Stimulated activated naive B cell treated with anti-CD40 and anti-IgM and Interleukin-4, amounts not matched to agents 10 μg/mL and 1 μg/mL and 100 μg/mL, for 72 hours (primary cell): ENCODE measurements at places on chromosomes 3 and 15.

DNA sequence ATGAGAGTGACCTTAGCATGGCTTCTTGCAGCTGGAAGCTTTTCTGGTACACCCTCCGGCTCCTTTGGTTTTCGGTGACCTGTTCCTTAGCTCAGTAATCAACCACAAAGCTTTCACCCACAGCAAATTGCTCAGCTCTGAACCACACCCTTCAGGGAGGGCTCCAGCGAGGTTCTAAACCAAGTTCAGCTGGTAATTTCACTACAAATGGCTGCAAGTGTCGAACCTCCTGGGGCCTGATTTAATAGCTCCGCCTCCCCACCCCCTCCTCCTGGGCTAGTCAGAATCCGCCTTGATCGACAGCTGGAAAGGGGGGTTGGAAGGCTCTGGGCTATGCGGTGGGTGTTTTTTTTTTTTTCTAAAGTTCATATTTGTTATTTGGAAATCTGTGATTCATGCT, 150.9 kb upstream of the MCTP2 start:
- H3K27ac ChIP-seq, result no peak overlapping the region
- no peaks in the 10 kb centered on the region for H3K27me3 ChIP-seq
- no peak for DNase-seq
- no peak overlapping the region for H3K4me3 ChIP-seq
- H3K4me1 ChIP-seq, result no peaks in the 10 kb centered on the region

DNA sequence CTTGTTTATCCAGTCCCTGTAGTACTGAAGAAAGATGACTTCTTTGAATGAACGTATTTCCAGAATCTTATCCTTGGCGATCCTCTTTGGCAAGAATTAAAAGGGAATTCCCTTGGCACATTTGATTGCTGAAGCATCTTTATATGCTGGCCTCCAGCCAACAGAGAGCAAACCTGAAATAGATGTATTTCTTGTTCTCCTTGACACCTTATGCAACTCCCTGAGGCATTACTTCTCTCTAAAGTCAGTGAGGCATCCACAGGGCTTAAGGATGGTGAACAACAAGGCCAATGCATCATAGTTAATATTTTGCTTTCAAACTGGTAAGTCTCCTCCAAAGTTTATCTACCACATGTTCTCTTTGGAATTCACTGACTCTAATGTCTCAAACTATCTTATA, 450.9 kb upstream of the THRB start:
- no peaks in the 10 kb centered on the region for H3K27me3 ChIP-seq
- no peak overlapping the region for H3K27ac ChIP-seq
- H3K4me3 ChIP-seq, result no peak overlapping the region
- no peak for DNase-seq

GRCh38 chr15:65981837-65982626, 112.7 kb downstream of the RAB11A start:
- peak; percentile 42 for DNase-seq
- no peaks in the 10 kb centered on the region for H3K36me3 ChIP-seq
- H3K27me3 ChIP-seq, result peaks cover 24% of the 10 kb centered on the region
- H3K27ac ChIP-seq, result peak overlapping the region; percentile 51
- H3K4me3 ChIP-seq, result peak overlapping the region; percentile 82
- peaks cover 15% of the 10 kb centered on the region for H3K4me1 ChIP-seq

DNA sequence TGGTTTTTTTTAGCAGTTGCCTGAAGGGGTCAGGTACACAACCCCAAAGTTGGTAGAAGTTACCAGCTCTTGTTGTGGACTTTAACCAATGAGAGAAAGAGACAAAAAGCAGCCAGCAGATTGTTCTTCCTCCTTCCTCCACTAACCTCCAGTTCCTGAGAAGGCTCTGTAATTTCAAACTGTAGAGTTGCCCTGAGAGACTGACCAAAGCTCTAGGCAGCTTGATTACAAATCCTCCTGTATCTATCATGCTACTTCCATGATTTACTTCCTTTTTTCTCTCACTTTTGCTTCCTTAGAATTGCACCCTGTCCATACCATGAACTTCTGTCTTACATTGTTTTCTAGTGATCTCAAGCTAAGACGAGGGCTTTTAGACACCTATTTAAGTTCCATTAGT, 29.2 kb downstream of the NSUN3 start:
- no peak overlapping the region for H3K4me3 ChIP-seq
- H3K27ac ChIP-seq, result no peak overlapping the region
- H3K4me1 ChIP-seq, result peaks cover 1% of the 10 kb centered on the region
- peaks cover 43% of the 10 kb centered on the region for H3K36me3 ChIP-seq
- DNase-seq, result no peak

GRCh38 chr15:66323312-66323928, 30.1 kb downstream of the DIS3L start:
- H3K4me3 ChIP-seq, result no peak overlapping the region
- H3K27me3 ChIP-seq, result no peaks in the 10 kb centered on the region
- DNase-seq, result no peak
- no peaks in the 10 kb centered on the region for H3K4me1 ChIP-seq
- H3K36me3 ChIP-seq, result peaks cover 31% of the 10 kb centered on the region

DNA sequence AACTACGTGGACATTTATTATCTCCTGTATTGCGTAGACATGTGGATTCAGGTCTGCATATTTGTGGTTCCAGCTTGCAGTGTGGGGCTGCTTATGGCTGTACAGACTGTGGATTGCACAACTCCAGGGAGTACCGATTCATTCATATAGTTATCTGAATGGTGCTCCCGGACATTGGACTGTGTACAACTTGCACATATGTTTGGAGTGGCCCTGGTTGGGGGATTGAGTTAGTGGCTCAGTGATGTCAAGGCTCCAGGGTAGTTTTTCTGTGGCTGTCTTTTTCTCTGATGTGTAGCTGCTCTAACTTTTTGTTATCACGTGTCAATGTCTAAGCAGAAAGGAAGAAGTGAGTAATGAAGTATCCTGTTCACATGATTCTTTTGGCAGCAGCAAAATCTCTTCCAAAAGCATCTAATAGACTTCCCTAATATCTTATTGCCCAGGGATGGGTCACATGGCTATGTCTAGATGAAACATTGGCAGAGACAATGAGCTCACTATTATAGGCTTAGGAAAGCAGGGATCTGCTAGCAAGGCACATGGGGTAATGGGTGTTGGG, 15.8 kb downstream of the ST3GAL6 start:
- no peaks in the 10 kb centered on the region for H3K27me3 ChIP-seq
- H3K4me3 ChIP-seq, result no peak overlapping the region
- H3K27ac ChIP-seq, result no peak overlapping the region
- no peak for DNase-seq
- no peaks in the 10 kb centered on the region for H3K4me1 ChIP-seq
- H3K36me3 ChIP-seq, result no peaks in the 10 kb centered on the region

DNA sequence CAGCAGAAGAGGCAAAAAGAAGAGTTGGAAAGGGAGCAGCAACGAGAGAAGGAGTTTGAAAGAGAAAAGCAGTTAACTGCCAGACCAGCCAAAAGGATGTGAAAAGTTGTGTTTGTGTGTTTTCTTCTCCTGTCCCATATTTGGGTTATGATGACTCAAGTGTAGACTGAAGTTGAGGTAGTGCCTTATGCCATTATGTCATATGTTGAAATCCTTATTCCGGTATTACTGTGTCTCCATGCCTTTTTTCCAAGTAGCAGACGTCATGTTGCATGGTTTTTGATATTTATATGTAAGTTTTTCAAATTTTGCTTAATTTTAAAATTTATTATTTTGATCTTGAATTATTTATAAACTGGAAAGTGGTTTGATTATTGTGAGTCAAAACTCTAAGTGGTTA, 19.2 kb downstream of the BLOC1S6 start:
- H3K27me3 ChIP-seq, result no peaks in the 10 kb centered on the region
- peaks cover 58% of the 10 kb centered on the region for H3K4me1 ChIP-seq
- DNase-seq, result no peak
- peak overlapping the region; percentile 69 for H3K27ac ChIP-seq
- peaks cover 50% of the 10 kb centered on the region for H3K36me3 ChIP-seq

DNA sequence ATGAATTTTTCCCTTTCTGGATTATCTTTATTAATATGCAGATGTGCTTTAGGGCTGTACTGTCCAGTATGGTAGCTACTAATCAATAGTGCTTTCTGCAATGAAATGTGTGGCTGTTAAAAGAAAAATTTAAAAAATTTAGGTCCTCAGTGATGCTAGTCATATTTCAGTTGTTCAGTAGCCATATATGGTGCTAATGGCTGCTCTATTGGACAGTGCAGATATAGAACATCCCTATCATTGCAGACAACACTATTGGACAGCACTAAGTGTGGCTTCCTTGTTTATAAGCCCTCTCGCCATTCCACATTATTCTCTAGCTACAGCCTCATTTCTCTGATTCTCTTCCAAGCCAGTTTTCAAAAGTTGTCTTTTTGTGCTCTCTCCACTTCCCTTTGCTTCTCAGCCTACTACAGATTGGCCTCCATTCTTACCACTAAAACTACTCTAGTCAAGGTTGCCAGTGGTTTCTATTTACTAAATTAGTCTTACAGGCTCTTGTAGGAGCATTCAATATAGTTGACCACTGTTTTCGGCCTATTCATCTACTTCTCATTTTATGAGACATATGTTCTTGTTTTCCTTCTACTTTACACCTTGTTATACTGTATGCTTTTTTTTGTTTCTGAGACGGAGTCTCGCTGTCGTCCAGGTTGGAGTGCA, 9.5 kb downstream of the MAPK6 start:
- H3K36me3 ChIP-seq, result peaks cover 29% of the 10 kb centered on the region
- H3K27ac ChIP-seq, result no peak overlapping the region
- no peak for DNase-seq
- peaks cover 31% of the 10 kb centered on the region for H3K4me1 ChIP-seq

- no peak for DNase-seq
- no peak overlapping the region for H3K4me3 ChIP-seq
- no peak overlapping the region for H3K27ac ChIP-seq
- no peaks in the 10 kb centered on the region for H3K27me3 ChIP-seq
- peaks cover 18% of the 10 kb centered on the region for H3K36me3 ChIP-seq
- H3K4me1 ChIP-seq, result no peaks in the 10 kb centered on the region
Observed at GRCh38 chr15:65094294-65094995, 17.9 kb downstream of the KBTBD13 start.

GRCh38 chr3:48596157-48596556, 1.0 kb upstream of the COL7A1 start:
- H3K4me1 ChIP-seq, result peaks cover 11% of the 10 kb centered on the region
- no peak for DNase-seq
- no peak overlapping the region for H3K4me3 ChIP-seq
- H3K27me3 ChIP-seq, result peaks cover 29% of the 10 kb centered on the region
- H3K27ac ChIP-seq, result no peak overlapping the region
- peaks cover 12% of the 10 kb centered on the region for H3K36me3 ChIP-seq

DNA sequence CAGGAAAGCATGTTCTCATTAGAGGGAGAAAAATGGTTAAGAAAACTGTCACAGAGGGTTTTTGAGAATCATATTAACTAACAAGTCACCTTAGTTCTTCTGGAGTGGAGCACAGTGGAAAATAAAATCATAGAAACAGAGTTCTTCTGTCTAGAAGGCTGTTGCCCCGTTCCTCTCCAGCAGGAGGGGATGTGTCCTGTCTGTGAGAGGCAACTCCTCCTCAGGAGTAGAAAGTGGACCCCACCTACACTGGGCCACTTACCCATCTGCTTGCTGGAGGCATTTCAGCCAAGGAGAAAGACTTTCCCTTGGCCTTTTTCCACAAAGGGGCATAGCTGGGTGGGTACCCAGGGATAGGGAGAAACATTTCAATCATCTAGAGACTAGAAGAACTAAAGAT, 106.6 kb downstream of the SSR3 start:
- no peaks in the 10 kb centered on the region for H3K36me3 ChIP-seq
- DNase-seq, result no peak
- no peaks in the 10 kb centered on the region for H3K4me1 ChIP-seq
- peaks cover 4% of the 10 kb centered on the region for H3K27me3 ChIP-seq
- no peak overlapping the region for H3K27ac ChIP-seq
- H3K4me3 ChIP-seq, result no peak overlapping the region

DNA sequence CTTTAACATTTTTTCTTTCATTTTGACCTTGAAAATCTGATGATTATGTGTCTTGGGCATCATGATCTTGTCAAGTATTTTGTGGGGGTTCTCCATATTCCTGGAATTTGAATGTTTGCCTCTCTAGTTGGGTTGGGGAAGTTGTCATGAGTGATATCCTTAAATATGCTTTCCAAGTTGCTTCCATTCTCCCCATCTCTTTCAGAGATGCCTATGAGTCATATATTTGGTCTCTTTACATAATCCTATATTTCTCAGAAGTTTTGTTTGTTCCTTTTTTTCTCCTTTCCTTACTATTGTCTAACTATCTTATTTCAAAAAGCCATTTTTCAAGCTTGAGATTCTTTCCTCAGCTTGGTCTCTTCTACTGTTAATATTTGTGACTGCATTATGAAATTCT, 69.0 kb upstream of the CCDC80 start:
- no peak overlapping the region for H3K27ac ChIP-seq
- DNase-seq, result no peak
- no peak overlapping the region for H3K4me3 ChIP-seq
- no peaks in the 10 kb centered on the region for H3K36me3 ChIP-seq
- H3K27me3 ChIP-seq, result peaks cover 39% of the 10 kb centered on the region

GRCh38 chr3:183287301-183287971, 34.4 kb downstream of the B3GNT5 start:
- H3K27me3 ChIP-seq, result no peaks in the 10 kb centered on the region
- peak overlapping the region; percentile 31 for H3K27ac ChIP-seq
- H3K4me1 ChIP-seq, result peaks cover 22% of the 10 kb centered on the region
- H3K36me3 ChIP-seq, result peaks cover 14% of the 10 kb centered on the region
- H3K4me3 ChIP-seq, result no peak overlapping the region

DNA sequence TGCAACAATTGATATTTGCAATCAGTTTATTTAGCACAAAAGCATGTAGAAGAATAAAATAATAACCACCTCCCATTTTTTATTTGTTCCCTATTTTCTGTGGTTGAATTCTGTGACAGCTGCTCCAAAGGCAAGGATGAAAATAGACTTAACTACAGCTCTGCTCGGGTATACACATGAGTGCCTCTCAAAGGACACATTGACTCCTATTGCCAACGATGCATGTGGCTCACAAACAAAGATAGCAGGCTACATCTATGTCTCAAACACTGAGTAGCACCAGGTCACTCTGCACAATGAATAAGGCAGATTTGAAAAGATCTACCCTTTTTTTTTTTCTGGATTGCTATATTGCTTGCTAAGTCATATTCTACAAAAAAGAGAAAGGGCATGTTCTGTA, 612.9 kb downstream of the ROBO1 start:
- DNase-seq, result no peak
- H3K36me3 ChIP-seq, result no peaks in the 10 kb centered on the region
- H3K4me3 ChIP-seq, result no peak overlapping the region
- H3K27me3 ChIP-seq, result no peaks in the 10 kb centered on the region
- no peaks in the 10 kb centered on the region for H3K4me1 ChIP-seq

DNA sequence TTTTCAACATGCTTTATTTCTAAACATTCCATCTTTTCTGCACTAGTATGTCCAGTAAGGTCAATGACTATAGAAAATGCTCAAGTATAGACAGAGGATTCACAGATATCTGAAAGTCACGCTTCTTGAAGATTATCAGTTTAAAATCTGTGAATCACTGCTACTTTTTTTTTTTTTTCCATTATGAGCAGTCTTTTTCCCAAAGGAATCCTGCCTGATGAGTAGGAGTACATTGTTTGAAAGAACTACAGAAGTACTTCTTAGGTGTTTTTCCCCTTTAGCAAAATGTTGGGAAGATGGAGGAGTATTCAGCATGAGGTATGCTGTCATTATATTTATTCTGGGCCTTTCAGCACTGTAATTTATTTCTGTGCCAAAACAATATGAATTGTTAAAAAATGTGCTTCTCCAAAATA, 266.2 kb downstream of the NLGN1 start:
- DNase-seq, result no peak
- H3K27ac ChIP-seq, result no peak overlapping the region
- no peaks in the 10 kb centered on the region for H3K4me1 ChIP-seq

- no peaks in the 10 kb centered on the region for H3K4me1 ChIP-seq
- DNase-seq, result no peak
- H3K27ac ChIP-seq, result no peak overlapping the region
Observed at GRCh38 chr15:29859293-29859692, 37.0 kb upstream of the TJP1 start.

GRCh38 chr3:120093911-120094775, at the start of gene GSK3B:
Gene GSK3B (minus strand): TSS chr3:120094447. CDS start chr3:120093434, 1,013 bp downstream.
- H3K4me3 ChIP-seq, result no peak within 1 kb of the TSS
- H3K27me3 ChIP-seq, result no peaks in the 10 kb centered on the region
- H3K4me1 ChIP-seq, result peaks cover 26% of the 10 kb centered on the region
- peaks cover 7% of the 10 kb centered on the region for H3K36me3 ChIP-seq
- DNase-seq, result no peak
